ENCODE measurements at places on chromosomes 3 and 15. TPM values are rescaled to one million over a fixed set of nuclear protein-coding genes. Genes with fewer than 3 reads are reported as not detected.

- DNase-seq: no peak
Measured at GRCh38 chr15:71152542-71152941, 37.3 kb downstream of the THSD4 start.

DNA sequence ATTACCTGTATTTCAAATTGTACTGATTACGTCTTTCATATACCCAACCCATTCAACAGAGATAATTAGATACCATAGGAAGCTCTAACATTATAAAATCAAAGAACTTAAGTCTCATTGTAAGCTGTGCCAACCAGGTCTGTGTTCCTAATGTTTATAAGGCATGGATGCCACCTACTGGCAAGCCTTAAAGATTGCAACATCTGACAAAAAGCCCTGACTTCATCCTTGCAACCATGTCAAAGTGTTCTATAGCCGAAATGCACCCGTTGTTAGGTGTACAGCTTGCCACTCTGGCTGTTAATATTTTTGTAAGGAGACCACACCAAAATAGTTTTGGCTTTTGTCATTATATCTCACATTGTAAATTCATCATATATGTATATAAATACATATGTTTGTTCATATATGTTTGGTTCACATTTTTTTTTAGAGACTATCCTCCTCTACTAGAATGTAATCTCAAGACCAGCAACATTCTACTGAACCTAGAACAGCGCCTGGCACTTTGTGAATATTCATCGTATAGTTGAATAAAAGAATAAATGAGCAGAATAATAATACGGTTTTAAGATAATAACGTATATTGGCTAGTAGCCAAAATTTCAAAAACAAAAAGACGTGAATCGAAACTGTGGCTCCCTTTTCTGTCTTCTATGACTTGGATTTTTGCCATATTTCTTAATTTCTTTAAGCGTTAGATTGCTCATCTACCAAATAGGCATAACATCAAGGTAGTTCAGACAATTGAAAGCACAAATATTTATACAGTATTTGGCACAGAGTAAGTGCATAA, 258.1 kb downstream of the TBL1XR1 start:
- no peak for DNase-seq

- DNase-seq: no peak
Measured at GRCh38 chr3:63135367-63135766, 142.7 kb upstream of the SYNPR start.

The RTP4 gene
- 0.98 TPM for total RNA-seq

The EFHB gene
- 0.49 TPM for total RNA-seq

The UBE2E2 gene
- total RNA-seq: 31.2 TPM

All from vagina (tissue), 2 donors.